Right hindlimb (tissue), 1 donor: ENCODE measurements at places on chromosomes 2 and 18.
A peak's percentile ranks its signal among the peaks of the same experiment; 100 is the strongest.

DNA sequence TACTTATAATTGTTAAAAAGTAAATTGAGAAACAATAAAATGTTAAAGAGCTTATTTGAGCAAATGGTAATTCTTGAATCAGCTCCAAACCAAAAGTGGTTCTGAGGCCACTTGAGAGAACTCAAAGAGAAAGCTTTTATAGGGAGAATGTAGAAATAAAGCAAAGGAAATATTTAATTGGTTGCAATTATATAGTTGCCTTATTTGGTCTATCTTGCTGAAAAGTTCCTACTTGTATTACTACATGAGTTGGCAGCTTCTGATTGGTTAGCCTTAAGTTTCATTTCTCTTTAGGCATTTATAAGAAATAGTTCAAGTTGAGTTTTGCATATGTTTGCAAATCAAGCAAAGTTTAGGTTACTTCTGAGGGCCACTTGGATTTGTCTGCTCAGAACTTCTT is 38.1 kb downstream of the SCN2A start:
- DNase-seq, result no peak

- no peak for DNase-seq
Observed at GRCh38 chr2:3323360-3324035, 54.1 kb downstream of the EIPR1 start.

DNA sequence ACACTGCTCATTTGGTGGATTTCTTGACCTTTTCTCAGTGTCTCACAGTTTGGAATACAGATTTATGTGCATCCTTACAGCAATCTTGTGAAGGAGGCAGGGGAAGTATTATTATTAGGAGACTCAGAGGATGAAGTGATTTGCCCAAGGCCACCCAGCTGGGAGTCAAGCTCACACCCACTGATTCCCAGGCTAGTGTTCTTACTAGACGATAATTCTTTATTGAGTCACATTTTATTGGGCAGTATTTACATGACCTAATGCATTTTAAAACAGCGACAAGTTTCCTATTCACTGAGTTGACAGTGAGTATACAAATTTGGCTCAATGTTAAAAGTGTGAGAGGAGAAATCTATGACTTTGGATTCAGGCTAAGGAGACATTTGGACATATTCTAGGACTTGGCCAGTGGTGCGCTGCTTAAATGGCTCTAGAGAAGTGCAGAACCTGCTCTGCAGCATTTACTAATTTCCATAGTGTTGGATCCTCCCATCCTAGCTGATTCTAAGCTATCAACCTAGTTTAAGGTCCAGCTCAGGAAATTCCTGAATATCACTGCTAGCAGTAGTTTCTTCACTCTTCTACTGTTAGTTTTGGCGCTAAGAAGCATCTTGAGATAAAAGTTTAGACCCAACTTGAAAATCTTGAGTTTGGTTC is 199.3 kb downstream of the MTX2 start:
- no peak for DNase-seq

GRCh38 chr18:44521668-44522022 is 159.0 kb upstream of the SETBP1 start:
- no peak for DNase-seq

- DNase-seq, result no peak
Observed at GRCh38 chr2:174044556-174044955, 79.4 kb upstream of the SP3 start.

GRCh38 chr2:135320465-135321355 is 210.3 kb downstream of the ZRANB3 start:
- no peak for DNase-seq

- no peak for DNase-seq
Observed at GRCh38 chr2:173059971-173060461, 15.6 kb upstream of the MAP3K20 start.

DNA sequence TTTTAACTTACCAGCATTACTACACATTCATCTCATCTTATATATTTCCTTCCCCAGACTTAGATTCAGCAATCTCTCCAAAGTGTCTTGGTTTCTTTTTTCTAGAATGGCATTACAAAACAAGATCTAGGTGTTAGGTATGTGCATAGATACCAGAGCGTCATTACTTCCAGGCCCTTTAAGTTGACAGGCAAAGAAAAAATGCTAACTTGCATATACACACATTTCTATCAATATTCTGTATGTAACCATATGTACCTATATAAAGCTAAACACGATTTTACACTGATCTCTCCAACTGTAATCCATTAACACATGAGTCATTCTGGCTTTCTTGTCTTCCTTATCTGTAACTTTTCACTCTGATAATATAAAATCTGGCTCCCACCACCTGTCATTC is 503.8 kb upstream of the NRXN1 start:
- no peak for DNase-seq

DNA sequence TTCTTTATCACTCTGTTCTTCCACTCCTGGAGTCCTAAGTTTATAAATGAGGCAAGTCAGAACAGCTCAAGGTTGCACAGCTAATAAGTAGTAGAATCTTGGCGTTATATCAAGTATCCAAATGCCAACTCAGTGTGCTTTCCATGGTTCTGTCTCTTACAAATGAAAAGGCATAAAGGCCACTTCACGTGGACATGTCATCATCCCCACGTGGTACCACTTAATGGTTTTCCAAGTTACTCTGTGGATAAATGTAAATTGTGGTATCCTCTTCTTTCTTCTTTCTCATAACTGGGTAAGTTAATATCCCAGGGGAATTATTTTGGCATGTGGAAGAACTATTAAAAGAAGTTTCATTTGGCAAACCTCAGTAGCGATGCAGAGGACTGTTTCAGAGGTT is 131.5 kb upstream of the L3MBTL4 start:
- DNase-seq, result no peak

GRCh38 chr2:188132385-188132784 is 159.3 kb upstream of the GULP1 start:
- peak; percentile 65 for DNase-seq

GRCh38 chr2:42860319-42861094 is 68.1 kb upstream of the HAAO start:
- DNase-seq, result no peak

DNA sequence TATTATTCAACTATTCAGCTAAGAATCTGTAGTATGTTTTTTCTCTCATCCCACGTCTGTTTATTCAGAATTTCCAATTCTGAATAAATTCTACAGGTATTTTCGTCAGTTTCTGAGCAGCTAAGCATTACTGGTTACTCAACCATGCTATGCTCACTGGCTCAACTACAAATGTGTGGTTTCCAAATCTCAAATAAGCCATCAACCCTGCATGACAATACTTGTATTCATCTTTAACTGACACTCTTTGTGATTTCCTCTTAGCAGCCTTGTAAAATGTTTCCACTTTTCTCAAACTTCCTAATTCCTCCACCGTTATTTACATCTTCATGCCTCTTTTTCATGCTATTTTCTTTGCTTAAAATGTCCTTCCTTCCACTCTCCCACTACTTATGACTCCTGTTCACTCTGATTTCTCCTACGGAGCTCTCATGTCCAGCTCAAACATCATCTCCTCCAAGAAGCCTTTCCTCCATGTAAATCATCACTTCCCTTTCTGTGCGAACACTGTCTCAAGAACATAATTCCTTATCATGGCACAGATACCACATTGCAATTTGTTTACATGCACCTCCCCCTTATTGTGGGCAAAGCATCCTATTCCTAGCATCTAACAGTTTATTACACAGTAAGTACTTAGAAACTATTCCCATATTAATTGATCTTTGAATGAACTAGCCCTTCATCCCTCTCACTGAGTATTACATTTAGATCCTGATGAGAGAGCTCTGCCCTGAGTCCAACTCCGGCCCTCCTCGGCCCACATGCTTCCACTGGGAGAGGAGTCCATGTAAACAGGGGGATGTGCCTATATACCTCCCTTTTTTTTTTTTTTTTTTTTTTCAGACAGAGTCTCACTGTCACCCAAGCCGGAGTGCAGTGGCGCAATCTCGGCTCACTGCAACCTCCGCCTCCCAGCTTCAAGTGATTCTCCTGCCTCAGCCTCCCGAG is 10.5 kb downstream of the CCDC88A start:
- no peak for DNase-seq

- no peak for DNase-seq
Observed at GRCh38 chr2:152126664-152127063, 27.8 kb upstream of the CACNB4 start.

- no peak for DNase-seq
Observed at GRCh38 chr18:5662586-5663090, 118.8 kb upstream of the EPB41L3 start.

DNA sequence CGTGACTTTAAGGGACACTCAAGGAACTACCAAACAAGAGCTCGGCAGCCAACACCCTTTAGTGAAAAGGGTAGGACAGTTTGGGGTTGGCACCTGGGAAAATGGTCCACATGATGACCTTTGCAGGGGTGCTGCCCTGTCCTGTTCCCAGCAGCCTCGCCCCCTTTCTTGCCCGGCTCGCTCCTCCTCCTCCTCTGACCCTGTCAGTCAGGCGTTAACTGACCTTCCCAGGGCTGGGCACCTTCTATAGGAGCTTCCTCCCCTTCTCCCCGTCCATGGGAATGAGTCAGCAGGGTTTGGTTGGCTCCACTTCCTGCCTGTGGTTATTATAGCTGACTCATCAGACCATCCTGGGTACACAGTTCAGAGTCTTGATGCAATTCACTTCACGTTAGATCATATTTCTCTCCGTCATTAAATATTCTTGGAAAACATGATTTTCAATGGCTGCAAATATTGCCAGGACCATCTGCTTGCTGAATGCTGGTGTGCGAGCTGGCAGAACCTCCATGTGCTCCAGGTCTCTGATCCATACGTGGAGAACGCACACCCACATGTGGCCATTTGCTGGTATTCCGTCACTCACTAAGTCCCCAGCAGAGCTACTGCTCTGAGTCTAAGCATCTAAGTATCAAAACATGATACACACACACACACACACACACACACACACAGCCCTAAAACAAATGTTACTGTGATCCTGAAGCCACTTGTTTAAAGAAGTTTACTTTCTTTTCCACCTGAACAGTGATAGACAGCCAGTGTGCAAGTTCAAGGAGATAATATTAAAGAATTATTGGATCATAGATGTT is 185.0 kb downstream of the ANAPC1 start:
- peak; percentile 81 for DNase-seq

- no peak for DNase-seq
Observed at GRCh38 chr2:39657287-39657937, 8.3 kb upstream of the TMEM178A start.

- peak; percentile 48 for DNase-seq
Observed at GRCh38 chr18:12659904-12660605, 2.1 kb upstream of the SPIRE1 start.

- peak; percentile 47 for DNase-seq
Observed at GRCh38 chr2:135997380-135997779, 12.0 kb upstream of the DARS1 start.

DNA sequence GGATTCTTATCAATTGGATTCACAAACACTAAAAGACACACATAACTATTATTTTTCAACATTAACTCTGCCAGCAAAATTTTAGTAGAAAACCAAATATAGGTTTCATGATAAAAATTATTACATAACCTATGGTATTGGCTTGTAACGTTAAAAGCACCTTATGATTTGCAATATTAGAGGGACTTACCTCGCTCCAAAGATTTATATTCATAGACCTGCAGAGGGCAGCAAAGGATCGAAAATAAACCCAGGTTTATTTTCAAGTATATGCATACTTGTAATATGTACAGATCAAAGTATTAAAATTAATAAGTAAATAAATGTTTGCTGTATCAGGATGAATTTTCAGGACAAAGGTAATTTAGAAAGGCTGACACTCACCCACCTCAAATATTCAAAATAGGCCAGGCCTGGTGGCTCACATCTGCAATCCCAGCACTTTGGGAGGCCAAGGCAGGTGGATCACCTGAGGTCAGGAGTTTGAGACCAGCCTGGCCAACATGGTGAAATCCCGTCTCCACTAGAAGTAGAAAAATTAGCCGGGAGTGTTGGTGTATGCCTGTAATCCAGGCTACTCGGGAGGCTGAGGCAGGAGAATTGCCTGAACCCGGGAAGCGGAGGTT is 45.3 kb downstream of the LRPPRC start:
- no peak for DNase-seq

DNA sequence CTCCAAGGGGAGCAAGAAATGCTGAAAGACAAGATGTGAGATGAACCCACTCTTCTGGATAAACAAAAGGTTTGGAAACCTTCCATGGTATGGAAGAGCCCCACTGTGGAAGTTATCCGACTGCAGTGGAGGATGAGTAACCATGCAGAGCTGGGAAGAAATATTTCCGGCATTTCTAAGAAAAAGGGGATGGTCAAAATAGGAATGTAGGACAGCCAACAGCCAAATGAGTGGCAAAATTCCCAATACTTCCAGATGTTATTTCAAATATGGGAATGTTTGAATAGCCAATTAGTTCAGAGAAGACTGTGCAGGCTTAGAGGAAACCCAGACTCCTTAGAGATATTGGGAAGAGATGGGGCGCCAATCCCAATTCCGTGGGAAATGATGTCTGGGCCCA is 246.8 kb downstream of the RAD51AP2 start:
- no peak for DNase-seq

- no peak for DNase-seq
Observed at GRCh38 chr18:66046032-66046602, 295.3 kb downstream of the CDH7 start.

GRCh38 chr2:64203131-64203857 is 59.1 kb upstream of the PELI1 start:
- peak; percentile 58 for DNase-seq
